ENCODE measurements at places on chromosomes 11 and 22. TPM values are rescaled to one million over a fixed set of nuclear protein-coding genes. Genes with fewer than 3 reads are reported as not detected.

Gene MRGPRF
- total RNA-seq, result 84.2 TPM

DNA sequence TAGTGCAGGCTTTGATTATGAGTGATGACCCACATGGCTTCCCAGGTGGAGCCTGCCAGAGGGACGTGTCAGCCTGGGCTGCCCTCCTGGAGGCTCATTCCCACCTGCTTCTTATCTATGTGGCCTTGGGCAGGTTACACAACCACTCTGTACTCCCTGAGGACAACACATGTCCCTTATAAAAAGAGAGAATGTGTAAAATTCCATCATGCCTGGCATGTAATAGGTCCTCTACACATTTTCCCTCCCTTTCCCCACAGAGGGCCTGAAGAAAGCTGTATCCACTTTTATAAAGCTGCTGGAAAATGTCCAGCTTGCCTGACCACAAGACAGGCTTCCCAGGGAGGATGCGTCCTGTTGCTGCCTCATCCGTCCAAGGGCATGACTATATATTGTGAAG is 55.0 kb upstream of the VSTM5 start:
- DNase-seq, result peak; percentile 26

Gene CNIH2
- 0.17 TPM for total RNA-seq

GRCh38 chr11:95072948-95073347 is 6.2 kb downstream of the SRSF8 start:
- no peak for DNase-seq

- DNase-seq, result no peak
Measured at GRCh38 chr11:70531281-70532065, 133.1 kb downstream of the CTTN start.

Gene OR51I1
- 0.26 TPM for total RNA-seq

DNA sequence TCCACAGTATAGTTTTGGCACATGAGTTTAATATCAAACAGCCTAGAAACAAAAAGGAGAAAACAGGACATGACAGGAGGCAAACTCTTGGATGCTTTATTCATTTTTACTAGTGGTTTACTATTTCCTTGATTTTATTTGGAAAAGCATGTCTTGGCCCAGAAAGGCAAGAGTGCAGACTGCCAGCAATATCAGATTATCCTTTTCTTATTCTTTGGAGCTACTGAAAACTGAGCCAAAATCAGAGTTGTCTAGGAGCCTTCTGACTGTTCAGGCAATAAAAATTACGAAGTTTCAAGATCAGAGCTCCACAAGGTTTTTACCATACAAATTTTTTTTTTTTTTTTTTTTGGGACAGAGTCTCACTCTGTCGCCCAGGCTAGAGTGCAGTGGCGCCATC is 16.0 kb downstream of the CELF1 start:
- no peak for DNase-seq

DNA sequence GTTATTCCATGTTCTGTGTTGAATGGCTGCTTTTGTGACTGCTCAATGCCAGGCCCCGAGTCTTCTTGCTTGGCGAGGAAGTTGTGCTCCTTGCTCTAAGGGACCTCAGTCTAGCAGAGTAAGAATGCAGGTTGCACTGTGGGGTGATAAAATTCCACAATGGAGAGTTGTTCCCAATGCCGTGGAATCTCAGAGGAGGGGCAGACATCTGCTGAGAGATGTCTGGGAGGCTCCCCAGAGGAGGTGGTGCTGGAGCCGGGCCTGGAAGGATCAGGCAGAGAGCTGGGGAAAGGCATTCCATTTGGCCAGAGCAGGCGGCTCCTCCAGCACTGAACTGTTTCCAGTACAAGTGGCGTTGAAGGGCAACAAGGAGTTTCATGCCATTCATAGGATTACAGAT is 55.2 kb downstream of the ST3GAL4 start:
- peak; percentile 48 for DNase-seq

Gene TSSC4
- 48.7 TPM for total RNA-seq

Gene MIAT
- total RNA-seq, result 10.2 TPM

DNA sequence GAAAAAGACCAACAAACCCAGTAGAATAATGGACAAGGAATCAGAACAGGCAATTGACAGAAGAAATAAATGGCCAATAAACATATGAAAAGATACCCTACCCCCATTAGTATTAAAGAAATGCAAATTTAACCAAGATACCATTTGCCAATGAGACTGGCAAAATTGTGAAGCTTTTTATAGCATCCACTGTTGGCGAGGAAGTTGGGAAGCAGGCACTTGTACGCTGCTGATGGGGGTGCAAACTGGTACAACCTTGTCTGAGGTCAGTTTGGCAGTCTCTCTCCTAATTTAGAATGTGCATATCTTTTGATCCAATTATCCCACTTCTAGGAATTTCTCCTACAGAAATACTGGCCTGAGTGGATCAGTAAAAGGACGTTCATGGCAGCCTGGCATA is 8.6 kb upstream of the NRXN2 start:
- DNase-seq, result no peak

GRCh38 chr11:88495836-88496235 is 158.3 kb upstream of the CTSC start:
- DNase-seq, result no peak

- no peak for DNase-seq
Measured at GRCh38 chr11:103936059-103936458, 100.4 kb upstream of the DDI1 start.

GRCh38 chr11:85531191-85531897 is 95.8 kb downstream of the DLG2 start:
- no peak for DNase-seq

Gene RASD2
- total RNA-seq, result under 0.01 TPM

DNA sequence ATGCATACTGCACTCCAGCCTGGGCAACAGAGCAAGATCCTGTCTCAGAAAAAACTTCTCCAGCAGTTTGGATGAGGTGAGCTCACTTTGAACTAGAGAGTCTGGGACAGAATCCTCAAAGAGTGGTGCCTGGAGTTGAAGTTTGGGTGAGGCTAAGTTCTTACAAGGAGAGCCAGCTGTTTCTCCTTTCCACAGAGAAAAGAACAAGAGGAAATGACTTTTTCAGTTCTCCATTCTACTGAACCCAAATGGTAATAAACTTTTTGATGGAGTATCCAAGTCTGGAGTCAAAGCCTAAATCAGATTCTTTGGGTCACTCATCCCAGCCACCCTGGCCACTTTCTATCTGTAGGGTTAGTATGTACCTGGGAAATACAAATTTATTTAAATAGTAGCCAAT is 102.7 kb downstream of the TRAF6 start:
- no peak for DNase-seq

DNA sequence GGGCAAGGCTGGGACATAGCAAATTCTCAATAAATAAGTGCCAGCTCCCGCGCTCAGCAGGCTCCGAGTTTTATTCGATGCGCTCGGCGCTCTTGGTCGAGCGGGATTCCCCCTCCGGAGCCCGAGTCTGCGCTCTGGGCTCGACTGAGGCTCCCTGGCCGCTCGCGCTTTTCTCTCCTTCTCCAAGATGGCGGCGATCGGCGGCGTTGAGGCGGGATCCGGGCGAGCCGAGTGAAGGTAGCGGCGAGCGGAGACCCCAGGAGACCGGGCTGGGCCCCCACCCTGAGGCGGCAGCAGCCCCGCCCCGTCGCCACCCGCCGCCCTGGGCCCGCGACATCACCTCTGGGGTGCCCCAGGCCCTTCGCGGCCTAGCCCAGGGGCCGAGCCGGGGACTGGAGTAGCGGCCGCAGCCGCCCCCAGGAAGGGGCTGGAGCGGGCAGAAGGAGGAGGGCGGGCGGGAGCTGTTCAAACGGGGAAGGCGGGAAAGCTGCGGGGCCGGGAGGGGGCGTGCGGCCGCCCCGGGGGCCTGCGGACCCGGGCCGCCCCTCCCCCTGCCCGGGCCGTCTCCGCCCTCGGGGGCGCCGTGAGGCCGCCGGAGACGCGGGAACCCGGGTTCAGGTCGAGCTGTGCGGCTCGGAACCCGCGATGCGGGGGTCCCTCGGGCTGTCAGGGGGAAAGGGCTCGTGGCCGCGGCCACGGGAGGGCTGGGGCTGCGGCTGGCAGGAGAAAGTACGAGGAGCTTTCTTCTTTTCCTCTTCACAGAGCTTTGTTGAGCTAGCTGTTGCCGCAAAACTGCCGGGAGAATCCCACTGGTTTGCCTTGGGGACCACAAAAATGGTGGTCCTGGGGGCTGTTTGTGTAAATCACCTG is at the start of gene HMGXB4:
TSS of gene HMGXB4 (plus strand) at position 173 of the 870 bp plus-strand sequence. CDS start 4,898 bp downstream, outside the sequence.
- DNase-seq, result peak; percentile 91

Gene NPAS4
- total RNA-seq, result not detected
